ENCODE measurements at places on chromosomes 7 and 10.

DNA sequence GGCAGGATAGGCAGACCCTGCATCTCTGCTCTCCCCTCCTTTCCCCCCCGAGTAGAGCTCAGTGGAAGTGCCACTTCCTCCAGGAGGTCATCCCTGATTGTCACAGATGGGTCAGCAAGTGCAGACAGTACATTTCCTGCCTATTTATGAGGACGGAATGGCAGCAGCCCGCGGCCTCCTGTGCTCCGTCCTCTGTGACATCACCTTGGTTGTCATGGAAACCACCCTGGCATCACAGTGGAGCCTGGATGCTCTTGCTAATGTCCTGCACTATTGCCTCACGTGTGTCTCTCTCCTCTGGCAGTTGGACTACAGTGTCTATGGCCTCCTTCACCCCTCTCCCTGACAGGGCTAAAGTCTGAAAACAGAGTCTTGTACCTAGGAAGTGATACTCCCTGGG lies 148.6 kb downstream of the SH3PXD2A start:
- DNase-seq, result no peak

DNA sequence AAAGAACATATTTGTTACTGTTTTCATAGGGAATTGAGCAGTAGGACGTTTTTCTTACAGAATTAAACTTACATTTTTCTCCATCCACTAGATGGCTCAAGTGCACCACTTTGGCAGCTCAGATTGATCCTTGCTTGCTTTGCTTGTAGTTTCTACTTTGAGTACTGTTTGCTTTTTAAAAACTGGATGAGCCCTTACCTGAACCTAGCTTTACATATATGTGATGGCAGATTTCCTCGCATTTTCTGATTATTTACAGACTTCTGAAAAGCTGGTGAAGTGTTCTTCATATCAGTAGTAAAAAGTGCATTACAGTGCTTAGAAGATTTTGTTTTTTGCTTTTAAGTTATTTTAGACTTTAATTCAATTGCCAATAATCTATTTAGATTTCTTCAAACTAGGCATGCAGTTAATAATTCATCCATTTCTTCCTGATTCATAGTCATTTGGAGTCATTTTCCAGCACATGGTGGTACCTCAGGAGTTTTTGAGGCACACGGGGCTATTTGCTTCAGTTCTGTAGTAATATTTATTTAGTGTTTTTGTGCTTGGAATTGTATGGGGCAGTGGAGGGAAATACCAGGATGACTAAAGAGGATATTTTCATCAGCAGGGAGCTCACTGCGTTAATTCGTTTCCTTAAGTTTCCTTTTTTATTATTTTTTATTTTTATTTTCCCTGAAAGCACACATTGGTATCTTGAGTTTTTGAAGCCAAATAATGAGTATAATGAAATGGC lies 57.3 kb downstream of the MAPK8 start:
- peak; percentile 7 for DNase-seq

GRCh38 chr7:16084875-16085274 lies 336.5 kb downstream of the CRPPA start:
- DNase-seq, result no peak

GRCh38 chr10:77862595-77862994 lies 64.0 kb downstream of the DLG5 start:
- no peak for DNase-seq

All from activated T-cell treated with anti-CD3 and anti-CD28 coated beads, Interleukin-2, amount 50 U/mL, for 4 hours (primary cell).